ENCODE measurements at places on chromosomes 4 and X. TPM values are rescaled to one million over a fixed set of nuclear protein-coding genes. Genes with fewer than 3 reads are reported as not detected.

GRCh38 chrX:12777670-12778069, 13.5 kb upstream of the PRPS2 start:
- H3K27ac ChIP-seq = no peak overlapping the region
- H3K27me3 ChIP-seq = no peaks in the 10 kb centered on the region
- no peak overlapping the region for H3K4me3 ChIP-seq
- DNase-seq = no peak
- H3K36me3 ChIP-seq = no peaks in the 10 kb centered on the region
- H3K4me1 ChIP-seq = no peaks in the 10 kb centered on the region

DNA sequence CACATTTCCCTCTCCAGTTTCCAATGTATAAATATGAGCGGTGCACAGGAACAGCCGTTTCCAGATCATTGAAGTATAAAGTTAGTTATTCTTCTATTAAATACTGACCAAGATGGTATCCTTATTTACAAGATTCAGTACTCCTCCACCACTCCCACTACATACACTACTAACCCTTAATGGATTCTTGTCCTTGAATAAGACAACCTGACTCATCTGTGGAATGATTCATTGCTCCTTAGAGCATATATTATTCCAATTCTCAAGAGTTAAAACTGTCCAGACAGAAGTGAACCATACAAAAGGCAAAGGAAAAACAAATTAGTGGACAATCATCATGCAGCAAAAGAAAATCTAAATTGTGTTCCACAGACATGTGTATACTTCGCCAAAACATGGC, 373.3 kb downstream of the IDS start:
- H3K4me3 ChIP-seq = no peak overlapping the region
- no peaks in the 10 kb centered on the region for H3K4me1 ChIP-seq

IL1RAPL1 gene
- not detected for polyA plus RNA-seq

ETDA gene
- polyA plus RNA-seq = not detected

GRCh38 chr4:104490770-104491480, 3.8 kb downstream of the CXXC4 start:
- H3K4me1 ChIP-seq = no peaks in the 10 kb centered on the region
- H3K27me3 ChIP-seq = peaks cover 79% of the 10 kb centered on the region
- H3K27ac ChIP-seq = no peak overlapping the region

SLC25A5 gene
- 468 TPM for polyA plus RNA-seq

- no peaks in the 10 kb centered on the region for H3K36me3 ChIP-seq
- no peak overlapping the region for H3K4me3 ChIP-seq
- no peaks in the 10 kb centered on the region for H3K4me1 ChIP-seq
- no peak overlapping the region for H3K27ac ChIP-seq
- no peaks in the 10 kb centered on the region for H3K27me3 ChIP-seq
These were observed 252.9 kb upstream of the KLF3 start for GRCh38 chr4:38411092-38411491.

GRCh38 chrX:74492720-74493201, 71.5 kb downstream of the SLC16A2 start:
- H3K27ac ChIP-seq = no peak overlapping the region
- no peaks in the 10 kb centered on the region for H3K27me3 ChIP-seq
- no peak overlapping the region for H3K4me3 ChIP-seq
- H3K36me3 ChIP-seq = no peaks in the 10 kb centered on the region
- no peak for DNase-seq

Data from CD14-positive monocyte (primary cell).